CD4-positive, alpha-beta memory T cell (primary cell): ENCODE measurements at places on chromosomes 6 and 20.

GRCh38 chr6:16762268-16762549, 949 bp upstream of the ATXN1 start:
- no peak for DNase-seq

GRCh38 chr20:36093025-36093803, 61.3 kb upstream of the EPB41L1 start:
- peak; percentile 37 for DNase-seq

GRCh38 chr6:1381481-1382330, 7.7 kb upstream of the FOXF2 start:
- peak; percentile 48 for DNase-seq

DNA sequence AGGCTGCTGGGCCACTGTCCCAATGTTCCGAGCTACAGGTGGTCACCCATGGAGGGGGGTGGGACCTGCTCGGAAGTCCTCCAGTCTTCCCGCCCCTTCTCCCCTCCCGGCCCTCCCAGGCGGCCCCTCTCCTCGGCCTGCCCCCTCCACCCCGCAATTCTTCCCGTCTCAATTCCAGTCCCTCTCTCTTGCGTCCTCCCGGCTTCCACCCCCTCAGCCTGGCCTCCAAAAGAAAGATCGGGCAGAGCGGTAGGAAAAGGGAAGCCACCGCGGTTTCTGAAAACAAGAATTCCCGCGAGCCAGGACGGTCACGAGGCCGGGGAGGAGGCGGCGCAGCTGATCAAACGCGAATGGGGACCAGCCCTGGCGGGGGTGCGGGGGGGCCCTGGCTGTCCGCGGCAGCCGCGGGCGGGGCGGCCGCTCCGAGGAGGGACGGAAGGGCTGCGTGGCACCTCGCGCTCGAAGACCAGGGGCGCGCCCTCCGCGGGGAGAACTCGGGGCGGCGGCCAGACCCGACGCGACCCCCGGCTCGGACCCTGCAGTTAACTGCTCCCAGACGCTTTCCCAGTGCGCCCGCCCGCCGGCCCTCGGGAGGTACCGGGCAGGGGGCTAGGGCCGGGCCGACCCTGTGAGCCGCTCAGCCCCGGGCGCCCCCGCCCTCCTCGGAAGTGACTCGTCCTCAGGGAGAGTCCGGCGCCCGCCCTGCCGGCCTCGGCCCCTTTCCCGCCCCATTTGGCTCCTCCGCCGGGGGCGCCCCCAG, 1.0 kb downstream of the PXDC1 start:
- DNase-seq, result no peak

DNA sequence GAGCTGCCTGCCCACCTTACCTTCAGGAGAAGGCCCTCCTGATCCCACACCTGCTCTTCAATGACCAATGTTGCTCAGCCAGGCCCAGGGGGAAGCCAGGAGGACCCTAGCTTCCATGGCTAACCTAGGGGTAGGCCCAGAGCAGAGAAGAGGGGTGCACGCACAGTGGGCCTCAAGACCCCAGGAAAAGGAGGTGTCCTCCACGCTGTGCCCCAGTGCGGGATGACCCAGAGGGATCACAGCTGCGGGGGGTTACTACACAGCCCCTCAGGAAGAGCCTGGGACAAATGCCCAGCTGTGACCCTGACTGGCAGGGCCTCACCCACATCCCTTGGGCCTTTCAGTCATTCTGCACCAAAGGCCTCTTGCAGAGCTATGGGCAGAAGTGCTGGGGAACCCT, 31.6 kb upstream of the APMAP start:
- DNase-seq, result no peak

- no peak for DNase-seq
Observed at GRCh38 chr6:98716341-98716740, 118.0 kb upstream of the POU3F2 start.
